ENCODE measurements at places on chromosomes 4 and X.

GRCh38 chrX:81202943-81203342 is 1.0 kb downstream of the SH3BGRL start:
- no peak for DNase-seq

- DNase-seq: no peak
Observed at GRCh38 chrX:41956027-41956426, 32.7 kb upstream of the CASK start.

- no peak for DNase-seq
Observed at GRCh38 chrX:121733514-121733913, 686.1 kb downstream of the GLUD2 start.

DNA sequence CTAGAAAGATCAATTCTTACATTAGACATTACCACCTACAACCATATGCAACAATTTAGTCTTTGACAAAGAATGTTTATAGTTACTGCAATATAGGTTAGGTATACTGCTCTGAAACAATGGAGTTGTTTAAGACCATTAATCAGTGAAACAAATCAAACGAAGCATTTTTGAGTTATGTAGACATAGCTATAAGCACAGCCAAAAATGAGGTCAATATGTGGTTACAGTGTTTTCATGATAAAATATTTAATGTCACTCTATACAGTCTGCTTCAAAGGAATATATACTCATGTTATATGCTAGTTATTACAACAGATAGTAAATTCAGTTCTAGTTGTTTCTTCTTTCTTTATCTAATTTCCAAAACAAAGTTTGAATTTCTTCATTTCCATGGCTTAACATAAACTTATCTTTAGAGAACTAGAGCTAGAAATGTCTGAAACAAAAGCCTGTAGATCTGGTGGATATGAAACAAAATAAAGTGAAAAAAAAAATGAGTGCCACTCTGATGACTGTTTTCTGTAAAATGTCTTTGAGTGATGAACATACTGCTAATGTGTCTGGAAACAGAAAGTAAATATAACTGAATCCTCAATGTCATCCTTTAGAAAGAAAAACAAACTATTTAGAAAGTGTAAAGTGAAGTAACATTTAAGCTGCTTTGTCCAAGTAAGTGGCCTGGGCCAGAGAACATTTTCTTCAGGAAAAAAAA is 809.0 kb downstream of the FAT4 start:
- DNase-seq: peak; percentile 18

DNA sequence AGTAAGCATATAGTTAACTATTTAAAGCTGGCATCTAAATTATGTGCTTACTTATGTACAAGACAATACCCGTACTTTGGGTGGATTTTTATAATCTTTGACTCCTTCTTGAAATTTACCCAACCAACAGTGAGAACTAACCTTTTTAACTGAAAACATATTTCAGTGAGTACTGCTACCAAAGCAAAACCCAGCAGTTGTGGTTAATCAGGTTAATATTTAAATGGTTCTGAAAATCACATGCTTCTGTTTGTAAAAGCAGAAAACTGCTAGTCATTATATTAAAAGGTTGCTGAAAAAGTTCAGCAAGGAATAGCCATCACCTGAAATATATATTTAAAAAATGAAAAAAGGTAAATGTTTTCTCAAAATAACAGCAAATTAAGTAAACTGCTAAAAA is 20.0 kb downstream of the UBE2D3 start:
- no peak for DNase-seq

DNA sequence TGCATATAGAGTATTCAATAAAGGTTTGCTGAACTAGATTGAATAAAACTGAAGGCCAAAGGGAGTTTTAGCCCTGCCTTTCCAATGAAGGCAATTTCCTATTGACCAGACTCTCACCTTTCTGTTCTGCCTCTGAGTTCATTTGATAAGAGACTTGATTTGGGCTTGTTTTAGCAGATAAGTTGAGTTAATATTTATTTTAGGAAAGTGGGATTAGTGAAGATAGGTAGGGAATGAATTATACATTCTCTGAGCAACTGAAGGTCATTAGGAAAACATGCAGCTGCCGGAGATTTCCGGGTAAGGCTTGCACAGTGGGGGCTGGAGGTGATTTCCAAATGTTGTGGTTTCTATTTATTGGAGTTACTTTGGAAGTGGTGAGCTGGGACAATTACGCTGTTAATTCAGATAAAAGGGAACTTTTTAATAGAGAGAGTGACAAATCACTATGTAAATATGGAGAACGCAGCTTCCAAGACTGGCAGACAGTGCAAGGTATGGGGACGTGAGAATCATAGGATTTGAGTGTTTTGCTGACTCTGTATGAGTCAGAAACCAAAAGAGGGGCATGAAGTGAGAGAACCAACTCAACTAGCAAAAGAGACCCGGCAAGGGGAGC is 553.6 kb upstream of the BOD1L1 start:
- no peak for DNase-seq

DNA sequence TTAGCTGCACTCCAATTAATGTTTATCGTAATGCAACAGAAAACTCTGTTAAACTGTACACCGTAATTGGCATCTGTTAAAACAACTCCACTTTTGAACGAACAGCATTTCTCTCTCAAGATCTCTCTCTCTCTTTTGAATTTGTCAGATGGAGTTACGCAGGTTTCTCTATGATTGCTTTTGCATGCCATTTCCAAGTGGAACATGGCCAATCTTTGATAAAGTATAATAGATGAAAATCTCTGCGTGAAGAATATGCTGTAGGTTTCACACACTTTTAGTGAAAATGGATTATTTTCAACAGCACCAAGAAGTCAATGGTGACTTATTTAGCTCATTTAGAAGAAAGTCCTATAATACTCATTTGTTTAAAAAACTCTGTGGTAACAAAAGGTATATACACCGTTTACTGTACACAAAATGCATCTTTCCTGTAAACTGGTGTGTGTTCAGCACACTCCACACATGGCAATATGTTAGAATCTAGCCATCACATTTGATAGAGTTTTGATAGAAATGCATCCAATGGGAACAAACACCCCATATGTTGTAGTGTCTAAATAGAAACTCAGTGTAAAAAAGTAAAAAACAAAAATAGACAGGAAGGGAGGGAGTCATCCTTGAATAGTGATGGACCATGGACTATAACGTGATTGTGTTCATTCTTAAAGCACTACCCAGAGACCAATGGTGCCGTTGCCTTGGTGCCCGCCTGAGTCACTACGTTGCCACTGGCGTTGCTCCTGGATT is 5.8 kb upstream of the FGFBP2 start:
- no peak for DNase-seq

DNA sequence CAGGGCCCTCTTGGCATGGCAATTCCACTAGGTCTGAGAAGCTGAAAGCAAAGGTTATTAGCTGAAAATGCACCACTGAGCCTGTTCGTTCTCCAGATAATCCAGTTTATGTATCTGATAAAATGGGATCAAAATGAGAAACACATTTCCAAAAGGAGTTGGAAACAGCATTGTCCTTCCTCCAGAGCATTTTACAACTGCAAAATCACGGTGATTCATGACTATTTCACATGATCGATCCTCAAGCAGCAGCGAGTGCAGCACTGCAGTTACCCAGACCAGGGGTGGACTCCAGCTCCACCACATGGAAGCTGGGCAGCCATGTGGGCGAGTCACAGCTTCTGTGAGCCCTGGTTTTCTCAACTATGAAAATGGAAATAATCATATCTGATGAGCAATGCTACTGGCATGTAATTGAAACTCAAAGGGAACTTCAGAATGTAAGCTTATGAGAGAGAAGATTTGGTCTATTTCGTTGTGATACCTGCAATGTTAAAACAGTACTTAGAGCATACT is 78.7 kb upstream of the MSX1 start:
- DNase-seq: peak; percentile 87

- DNase-seq: peak; percentile 24
Observed at GRCh38 chrX:134172588-134173259, 64.3 kb upstream of the CCDC160 start.

GRCh38 chr4:138405934-138406567 is 163.9 kb upstream of the SLC7A11 start:
- DNase-seq: peak; percentile 63

DNA sequence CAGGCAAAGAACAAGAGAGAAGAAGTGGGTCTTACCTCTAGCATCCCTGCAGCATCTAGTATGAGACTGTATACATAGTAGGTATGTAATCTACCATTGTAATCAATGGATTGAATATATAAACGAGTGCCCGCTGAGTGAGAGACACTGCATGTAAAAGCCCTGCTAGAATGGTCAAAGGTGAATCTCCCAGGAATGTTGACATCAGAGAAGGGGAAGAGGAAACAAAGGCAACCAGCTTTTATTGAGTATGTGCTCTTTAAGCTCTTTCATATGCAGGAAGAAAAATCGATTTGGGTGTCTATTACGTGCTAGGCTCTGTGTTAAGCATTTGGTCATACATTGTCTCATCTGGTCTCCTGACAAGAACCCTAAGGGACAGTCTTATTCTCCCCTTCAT is 91.9 kb upstream of the KLHL13 start:
- DNase-seq: no peak

DNA sequence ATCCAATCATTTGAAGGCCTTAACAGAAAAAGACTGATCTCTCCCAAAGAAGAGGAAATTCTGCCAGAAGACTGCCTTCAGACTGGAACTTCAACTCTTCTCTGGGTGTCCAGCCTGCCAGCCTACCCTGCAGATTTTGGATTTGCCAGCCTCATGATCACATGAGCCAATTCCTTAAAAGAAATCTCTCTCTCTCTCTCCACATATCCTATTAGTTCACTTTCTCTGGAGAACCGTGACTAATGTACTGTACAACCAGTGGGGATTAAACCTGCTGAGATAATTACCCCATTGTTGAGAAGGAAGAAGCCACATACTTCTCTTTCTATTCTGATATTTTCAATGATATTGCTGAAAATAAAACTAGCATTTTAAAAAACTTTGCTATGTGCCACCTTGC is 711.3 kb upstream of the AMOT start:
- no peak for DNase-seq

- no peak for DNase-seq
Observed at GRCh38 chr4:70671091-70671490, 4.8 kb upstream of the JCHAIN start.

DNA sequence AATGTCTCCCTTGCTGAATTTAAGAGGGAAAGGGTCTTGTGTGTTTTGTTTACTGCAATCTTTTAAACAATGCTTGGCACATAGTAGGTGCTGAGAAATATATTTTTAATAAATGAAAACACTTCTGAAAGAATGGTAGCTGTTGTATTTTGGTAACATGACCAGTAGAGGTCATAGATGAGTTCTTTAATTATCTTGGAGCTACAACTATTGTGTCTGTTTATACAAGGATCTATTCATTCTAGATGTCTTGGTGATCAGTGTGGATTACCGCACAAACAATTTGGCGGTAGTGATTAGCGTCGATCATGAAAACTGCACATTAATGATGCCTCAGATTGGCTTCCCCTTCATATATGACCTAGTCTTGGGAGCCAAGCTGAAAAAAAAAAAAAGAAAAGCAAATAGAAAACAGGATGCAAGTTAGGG is 21.4 kb upstream of the SCRG1 start:
- DNase-seq: peak; percentile 44

DNA sequence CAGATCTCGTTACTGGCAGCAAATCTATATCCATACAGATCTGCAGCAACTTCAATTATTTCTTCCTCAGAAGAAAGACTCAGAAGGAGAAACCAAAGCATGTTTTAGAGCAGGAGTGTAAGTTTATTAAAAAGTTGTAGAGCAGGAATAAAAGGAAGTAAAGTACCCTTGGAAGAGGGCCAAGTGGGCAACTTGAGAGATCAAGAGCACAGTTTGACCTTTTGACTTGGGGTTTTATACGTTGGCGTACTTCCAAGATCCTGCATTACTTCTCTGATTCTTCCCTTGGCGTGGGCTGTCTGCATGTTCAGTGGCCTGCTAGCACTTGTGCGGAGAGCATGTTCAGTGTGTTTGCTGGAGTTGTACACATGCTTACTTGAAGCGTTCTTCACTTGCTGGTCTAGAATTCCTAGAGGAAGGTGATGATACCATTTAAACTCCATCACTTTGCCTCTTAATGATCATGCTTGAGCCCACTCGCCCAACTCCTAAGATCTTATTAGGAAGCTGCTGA is 1114.7 kb upstream of the PABPC4L start:
- no peak for DNase-seq

- DNase-seq: peak; percentile 69
Observed at GRCh38 chr4:94548571-94548970, 96.8 kb downstream of the PDLIM5 start.

DNA sequence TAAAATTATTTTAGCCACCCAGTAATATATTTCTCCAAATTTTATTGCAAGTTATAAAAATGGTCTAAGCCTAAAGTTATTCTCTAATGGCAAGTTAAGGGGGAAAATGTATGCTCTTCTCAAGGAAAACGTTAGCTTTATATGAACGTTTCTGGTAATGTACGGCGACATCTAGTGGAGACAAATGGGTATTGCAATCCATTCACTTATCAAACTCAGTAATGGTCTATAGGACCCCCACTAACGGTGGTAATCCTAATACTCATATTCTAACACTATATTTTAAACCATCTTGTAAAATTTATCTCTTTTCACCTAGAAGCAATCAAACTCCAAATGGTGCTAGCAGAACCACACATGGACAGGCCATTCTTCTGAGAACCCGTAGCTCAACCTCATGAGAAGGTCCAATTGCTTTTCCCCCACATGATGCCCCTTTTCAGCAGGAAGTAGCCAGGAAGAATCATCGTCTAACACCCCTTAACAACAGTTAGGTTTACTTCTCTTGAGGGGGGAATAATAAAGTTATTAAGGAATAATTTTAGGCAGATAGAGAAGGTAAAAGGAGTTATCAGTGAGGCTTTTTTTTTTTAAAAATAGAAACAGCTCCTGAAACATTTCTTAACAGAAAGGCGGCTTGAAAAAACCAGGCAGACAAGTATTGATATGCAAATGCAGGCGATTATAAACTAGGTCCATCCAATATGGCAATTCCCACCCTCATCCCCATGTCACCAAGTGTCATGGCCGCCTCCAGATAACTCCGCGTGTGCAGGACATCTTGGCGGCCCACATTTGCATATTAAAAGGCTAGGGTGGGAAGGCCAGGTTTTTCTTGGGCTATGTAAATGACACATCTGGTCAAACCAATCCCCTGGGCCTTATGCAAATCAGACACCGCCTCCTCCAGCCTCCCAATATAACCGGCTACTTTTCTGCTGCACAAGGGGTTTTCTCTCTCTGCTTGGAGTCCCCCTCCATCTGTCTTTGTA is 35.0 kb downstream of the NUDT11 start:
- DNase-seq: peak; percentile 26

DNA sequence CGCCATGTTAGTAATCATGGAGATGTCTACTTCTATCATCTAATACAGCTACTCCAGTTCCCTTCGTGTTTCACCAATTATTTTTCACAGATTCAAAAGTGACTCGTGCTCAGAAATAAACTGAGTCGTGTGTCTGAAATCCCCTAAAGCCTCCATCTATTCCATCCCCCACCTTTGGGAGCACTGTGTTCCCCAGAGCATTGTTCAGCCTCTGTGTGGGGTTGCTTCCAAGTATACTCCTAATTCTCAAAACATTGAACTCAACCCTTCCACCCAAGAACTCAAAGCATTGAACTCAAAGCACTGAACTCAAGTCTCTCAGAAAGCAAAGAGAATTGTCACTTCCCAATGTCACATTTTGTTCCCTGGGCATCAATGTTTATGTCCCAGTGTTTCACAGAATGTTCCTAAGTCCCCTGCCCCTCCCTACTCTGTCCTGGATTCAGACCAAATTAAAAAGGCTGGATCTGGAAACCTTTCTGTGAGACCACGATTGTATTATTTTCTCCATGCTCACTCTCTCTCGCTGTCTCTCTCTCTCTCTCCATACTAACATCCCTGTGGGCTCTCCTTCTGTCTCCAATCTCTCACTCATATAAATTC is 138.5 kb upstream of the QRFPR start:
- DNase-seq: no peak

- DNase-seq: no peak
Observed at GRCh38 chr4:151824656-151825055, 63.8 kb upstream of the GATB start.

All from GM03348 (cell line).